ENCODE measurements at places on chromosomes 11 and 22.

DNA sequence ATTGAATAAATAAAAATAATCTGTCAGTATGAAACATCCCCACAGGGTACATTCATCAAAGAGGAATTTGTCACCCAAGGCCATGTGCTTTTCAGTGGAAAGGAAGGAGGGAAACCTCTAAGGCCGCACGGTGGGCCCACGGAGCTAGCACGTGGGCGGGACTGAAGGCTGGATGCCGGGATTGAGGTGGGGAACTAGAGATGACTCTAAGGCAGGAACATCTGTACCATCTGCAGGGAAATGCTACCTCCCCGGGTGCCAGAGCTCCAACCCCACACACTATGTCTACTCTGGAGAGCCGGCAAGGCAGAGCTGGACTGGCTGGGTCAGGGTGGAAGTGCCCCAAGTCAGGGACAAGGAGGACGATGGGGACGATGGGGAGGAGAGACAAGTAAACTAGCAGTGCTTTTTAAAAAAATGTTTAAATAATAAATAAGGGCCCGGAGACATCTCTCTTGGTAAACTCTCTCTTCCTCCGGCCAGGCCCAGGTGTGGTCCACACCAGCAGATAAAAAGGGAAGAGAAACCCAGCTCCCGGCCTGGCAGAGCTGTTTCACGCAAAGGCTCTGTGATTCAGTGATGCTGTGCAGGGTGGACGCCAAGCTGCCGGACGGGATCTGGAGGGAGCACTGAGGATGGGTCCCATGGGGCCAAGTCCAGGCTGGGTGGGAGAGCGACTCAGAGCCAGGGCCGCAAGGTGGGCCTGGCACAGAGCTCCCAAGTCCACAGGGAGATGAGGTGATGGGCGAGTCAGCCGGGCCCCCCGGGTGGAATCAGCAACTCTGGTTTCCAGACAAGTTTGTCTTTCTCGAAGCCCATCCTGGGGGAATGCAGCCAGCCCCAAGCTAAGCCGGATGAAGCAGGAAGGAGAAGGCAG is 5.8 kb downstream of the LIF start:
- no peak for DNase-seq

- peak; percentile 94 for DNase-seq
Observed at GRCh38 chr22:17171153-17172028, 12.3 kb upstream of the HDHD5 start.

- DNase-seq: no peak
Observed at GRCh38 chr11:74462631-74463030, 4.7 kb downstream of the KCNE3 start.

DNA sequence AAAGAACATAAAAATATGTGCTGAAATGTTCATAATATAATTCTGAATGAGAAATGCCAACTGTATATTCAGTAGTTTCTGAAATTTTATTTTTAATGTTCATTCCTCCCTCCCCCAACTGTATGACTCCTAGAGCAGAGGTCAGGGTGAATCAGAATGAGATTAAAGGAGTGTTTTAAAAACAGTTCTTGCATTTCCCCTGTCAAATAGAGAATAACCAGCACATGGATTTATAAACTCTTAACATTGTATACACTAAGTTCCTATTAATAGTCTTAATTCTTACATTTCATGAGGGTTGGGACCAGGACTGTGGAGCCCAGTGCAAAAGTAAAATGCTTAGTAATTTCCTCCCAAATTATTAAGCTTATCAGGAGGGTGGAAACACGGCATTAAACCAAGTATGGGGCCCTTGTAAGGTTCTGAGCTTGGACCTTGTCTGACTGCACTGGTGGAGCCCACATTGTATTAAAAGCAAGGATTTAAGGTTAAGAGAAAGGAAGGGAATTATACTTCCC is 474.6 kb upstream of the RAG2 start:
- DNase-seq: no peak

DNA sequence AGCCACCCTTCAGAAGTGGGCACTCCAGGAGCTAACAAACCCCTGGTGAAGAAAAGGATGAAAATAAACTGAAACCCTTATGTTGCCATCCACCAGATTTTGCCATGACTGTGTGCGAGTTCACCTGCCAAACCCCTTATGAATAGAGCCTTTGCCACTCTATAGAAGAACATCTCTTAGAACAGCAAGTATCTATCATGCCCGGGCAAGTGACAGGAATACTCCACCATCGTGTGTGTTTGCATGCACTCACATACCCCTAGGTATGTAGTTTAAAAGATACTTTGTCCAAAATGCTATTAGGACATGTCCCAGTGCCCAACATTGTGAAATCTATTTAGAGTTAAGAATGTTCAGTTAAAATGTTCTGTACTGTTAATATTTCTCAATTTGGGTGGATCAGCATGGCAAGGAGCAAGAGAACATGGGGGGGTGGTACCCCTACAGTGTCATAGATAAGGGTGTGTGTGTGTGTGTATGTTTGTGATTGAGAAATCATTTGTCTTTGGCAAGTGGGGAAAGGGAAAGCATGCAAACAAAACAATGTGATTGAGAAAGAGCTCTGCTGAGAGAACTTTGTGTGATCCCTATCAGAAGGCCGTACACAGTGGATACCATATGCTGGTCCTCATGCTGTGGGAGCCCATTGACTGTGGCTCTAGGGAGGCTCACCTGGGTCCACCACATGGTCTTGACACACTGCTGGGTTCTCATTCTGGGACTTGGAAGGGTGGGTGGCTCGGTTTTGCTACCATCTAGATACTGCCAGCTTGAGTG is 94.9 kb downstream of the ZBTB16 start:
- DNase-seq: no peak

DNA sequence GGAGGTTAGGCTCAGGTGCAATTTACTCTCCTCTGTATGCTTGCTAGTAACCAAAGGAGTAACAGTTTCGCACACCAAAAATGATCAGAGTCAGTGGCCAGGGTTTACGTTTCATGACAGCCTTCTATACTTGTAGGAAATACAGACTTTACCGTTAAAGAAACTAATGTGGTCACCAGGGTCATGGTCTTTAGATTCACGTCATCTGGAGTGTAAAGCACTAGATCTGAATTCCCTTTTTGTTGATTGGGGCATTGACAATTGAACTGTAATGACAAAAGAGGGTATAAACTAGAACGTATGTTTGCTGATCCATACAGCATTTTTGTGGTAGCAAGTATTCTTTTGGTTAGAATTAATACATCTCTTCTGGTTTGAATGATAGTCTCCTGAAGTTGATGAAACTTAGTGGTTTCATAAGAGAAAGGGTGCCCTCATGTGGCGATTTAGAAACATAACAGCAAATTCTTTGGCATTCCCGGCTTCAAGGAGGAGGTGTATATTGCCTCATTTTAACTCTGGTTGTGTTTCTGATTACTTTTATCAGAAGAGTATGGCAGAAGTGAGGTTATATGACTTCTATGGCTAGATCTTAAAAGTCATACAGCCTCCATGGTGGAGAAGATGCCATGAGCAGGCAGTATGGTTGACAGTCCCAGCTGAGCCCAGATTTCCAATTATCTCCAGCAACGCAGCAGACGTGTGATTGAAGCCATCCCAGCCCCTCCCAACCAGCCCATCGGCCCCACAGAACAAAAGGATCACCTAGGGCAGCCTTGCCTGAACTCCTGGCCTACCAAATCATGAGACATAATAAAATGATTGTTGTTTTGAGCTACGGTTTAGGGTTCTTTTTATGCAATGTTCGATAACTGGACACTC is 35.1 kb downstream of the MMP7 start:
- DNase-seq: peak; percentile 68

DNA sequence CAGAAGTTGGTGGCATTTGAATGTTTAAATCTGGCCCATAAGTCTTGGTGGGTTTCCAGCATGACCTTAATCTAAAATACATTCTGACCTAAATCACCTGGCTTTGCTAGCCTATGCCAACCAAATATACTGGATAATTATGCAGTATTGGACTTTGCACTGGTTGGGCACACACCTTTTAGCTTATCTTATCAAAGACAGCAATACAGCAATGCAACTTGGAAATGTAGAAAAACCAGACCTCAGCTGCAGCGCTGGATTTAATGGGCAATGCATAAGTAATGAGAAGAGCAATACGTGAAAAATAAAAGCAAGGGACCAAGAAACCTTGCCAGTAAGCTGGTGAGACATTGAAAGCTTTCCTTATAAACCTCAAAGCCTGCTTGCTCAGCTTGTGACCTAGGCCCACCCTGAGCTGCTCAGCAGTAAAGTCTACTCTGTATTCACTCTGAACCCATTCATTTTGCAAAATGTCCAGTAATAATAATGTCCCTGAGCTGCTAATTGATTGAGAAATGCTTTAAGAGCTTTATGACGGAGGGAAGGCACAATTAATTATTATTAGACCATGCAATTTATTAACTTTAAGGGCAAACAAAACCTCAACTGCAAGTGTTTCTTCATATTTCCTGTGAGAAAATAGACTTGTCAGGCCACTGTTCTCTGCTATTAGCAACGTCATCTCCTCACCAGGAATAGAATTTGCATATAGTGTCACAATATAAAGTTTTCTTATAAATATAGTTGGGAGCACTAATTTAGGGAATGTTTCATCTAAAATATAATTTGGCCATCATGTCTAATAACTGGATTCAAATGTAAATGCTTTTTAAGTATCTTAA is 49.4 kb upstream of the CEP295 start:
- DNase-seq: no peak

DNA sequence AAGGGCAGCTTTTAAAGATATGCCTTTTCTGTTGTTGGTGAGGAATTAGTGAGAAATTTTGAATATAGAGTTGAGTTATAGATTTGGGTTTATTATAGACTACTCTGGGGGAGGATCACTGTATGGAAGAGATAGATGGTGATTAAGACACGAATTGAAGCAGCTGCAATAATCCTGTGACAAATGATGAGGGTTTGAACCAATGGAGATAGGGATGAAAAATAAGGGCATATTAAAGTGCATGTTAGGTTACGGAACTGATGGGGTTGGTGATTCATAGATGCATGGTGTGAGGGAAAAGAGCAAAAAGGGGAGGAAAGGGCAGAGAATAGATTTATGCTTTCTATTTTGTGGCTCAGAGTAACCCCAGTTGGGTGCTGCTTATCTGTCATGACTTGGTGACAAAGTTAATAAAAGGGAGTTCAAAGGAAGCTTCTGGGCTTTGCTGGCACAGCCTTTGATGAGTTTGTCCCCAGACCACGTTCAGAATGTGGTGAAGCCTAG is 11.8 kb downstream of the C11orf87 start:
- no peak for DNase-seq

GRCh38 chr11:65685981-65686380 is 23.3 kb upstream of the RELA start:
- no peak for DNase-seq

DNA sequence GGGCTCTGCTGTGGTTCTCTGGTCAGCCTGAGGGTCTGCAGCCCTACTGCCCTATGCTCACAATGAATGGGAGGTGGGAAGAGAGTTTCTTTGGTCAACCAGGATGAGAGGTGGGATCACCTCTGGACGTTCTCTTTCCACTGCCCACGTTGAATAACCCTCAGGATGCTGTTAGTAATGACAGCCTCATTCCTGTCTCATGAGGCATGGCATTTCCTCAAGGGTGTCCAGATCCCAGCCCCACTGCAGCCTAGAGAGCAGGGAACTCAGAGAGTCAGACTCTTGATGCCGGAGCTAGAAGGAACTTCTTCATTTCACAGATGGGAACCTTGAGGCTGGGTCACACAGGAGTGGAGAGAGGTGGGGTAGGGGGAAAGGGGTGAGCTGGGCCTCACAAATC is 196.0 kb downstream of the CEP164 start:
- DNase-seq: no peak

DNA sequence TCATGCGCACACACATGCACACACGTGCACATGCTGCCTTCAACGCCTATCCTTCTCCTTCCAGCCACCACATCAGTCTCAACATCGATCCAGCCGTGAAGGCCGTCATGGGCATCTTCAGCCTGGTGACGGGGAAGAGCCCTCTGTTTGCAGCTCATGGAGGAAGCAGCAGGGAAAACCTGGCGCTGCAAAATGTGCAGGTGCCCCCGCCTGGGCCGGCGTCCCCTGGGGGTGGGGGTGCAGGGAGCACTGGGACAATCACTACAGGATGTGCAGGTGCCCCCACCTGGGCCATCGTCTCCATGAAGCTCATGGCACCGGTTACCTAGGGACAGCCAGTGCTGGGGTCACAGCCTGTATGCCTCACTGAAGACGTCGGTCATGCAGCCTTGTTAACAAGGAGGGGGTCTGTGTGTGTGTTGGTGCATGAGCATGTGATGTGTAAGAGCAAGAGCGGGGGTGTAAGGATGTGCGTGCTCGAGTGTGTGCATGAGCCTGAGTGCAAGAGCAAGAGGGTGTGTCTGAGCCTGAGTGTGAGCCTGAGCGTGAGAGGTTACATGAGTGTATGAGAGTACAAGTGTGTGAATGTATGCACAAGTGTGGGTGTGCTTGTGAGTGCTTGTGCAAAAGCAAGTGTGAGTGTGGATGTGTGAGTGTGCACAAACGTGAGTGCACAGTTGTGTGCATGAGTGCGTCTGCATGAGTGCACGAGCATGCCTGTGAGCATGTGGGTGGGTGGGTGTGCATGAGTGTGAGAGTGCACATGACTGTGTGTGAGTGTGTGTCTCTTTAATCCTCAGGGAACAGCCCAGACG is 31.5 kb downstream of the NADSYN1 start:
- no peak for DNase-seq

GRCh38 chr22:40401532-40401931 is 31.1 kb downstream of the SGSM3 start:
- DNase-seq: no peak

- no peak for DNase-seq
Observed at GRCh38 chr11:72826191-72826941, 12.2 kb downstream of the ATG16L2 start.

DNA sequence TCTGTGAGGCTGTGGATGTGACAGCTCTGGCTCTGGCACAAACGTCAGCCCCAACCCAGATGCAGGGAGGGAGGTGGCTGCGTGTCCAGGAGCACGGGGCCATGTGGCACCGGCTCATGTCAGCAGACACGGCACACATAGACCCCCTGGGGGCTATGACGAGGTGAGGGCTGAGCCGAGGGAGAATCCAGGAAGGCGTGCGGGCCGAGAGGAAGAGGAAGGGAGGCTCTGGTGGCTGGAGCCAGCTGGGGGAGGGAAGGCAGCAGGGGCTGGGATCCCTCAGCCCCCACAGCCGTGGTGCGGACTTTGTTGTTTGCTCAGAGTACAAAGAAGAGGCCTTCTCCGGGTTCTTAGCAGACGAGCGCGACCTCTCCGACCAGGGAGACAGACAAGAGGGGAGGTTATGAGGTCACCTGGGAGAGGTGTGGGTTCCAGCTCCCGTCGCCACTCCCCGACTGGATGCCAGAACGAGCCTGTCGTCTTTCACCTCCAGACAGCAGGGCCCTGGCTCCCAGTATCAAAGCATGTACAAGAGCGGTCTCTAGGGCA is 46.1 kb downstream of the CDKN1C start:
- DNase-seq: no peak

DNA sequence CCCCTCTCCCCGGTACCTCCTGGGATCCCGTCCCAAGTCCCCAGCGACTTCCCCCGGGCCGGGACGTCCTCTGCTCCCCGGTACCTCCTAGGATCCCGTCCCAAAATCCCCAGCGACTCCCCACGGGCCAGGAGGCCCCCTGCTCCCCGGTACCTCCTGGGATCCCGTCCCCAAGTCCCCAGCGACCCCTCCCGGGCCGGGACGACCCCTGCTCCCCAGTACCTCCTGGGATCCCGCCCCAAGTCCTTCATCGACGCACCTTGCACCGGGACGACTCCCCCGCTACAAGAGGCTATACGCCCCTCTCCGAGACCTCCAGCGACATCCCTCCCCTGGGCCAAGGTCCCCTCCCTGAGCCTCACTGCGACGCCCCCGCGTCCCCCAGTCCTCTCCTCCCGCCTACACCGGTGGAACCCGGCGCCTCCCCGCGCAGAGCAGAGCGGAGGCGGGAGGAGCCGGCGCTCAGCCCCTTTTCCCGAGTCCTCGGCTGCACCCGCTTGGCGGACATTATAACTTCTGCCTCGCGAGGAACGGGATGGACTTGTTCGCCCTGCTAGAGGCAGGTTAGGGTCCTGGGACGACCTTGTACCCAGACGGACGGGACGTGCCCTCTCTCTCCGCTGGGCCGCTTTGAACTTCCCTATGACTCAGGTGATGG is 912 bp downstream of the KREMEN1 start:
- DNase-seq: peak; percentile 70
